Prostate gland (tissue), 2 donors: ENCODE measurements at places on chromosomes 7 and 10. TPM values are rescaled to one million over a fixed set of nuclear protein-coding genes. Genes with fewer than 3 reads are reported as not detected.

- no peak for DNase-seq
Measured at GRCh38 chr7:159145490-159145855, 806 bp upstream of the VIPR2 start.

DNA sequence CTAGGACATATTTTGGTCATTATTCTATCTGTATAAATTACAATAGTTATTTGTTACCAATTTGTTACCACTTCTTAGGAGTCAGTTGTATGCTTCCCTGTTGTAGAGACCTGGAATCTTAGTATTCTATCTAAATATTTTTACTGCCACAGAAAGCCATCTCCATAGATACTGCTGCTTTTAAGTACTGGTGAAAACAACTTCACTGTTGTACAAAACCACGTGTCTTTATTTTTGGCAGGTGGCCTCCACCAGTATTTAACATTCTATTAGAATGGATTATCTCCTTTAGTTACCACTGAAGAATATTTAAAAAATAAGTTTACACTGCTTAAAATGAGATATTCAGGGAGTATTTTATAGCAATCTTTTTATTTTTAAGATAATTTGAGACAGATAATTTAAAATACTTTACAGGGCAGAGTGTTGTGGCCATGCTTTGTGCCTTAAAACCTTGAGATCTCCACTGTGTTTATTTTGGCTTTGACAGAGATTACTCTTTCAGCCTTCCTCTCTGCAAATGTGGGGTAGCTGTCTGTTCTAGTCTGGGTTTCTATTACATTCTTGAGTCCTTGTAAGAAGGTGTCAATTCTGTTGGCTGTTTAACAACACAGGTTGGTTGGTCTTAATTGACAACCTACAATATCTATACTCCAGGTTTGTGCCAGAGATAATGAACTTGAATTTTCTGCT, 185.6 kb downstream of the LRRC4 start:
- no peak for DNase-seq

DNA sequence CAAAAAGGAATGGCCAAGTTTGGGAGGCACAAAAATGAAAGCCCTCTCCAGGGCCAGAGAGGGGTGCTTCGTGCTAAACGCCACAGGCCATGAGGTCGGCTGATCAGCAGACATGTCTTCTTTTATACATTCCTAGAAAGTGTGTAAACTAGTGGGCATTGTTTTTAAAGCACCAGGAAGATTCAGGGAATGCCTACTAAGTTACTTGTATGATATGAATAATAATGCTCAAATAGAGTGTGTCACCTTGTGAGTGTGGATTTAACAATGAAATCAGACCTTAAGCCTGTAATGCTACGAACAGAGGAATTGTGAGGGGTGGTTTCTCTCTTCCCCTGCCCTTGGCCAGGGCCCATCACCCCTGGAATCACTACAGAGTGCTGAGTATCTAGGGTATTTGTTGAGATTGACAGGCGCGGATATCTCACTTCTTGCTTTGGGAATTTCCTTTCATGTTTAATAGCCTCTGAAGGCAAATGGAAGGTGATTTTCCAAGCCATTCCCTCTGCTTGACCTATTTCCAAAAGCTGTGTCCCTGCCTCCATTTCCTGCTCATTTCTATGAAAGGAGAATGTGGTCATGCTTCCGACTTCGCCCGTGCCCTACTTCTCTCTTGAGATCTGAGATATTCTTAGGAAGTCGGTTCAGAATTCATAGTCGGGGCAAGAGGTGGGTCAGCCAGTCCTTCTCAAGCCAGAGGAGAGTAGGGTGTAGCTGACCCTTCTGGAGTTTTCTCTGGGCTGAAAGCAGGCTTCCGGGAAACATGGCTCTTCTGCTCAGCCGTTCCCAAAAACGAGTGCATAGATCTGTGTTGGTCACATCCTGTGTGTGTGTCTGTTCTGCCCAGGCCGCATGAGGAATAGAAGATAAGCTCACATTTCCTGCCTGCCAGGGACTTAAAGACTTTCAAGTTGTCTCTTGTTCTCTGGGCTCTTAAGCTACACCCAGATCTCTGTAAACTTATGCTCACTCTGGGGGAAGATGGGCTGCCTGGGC, 167.8 kb upstream of the ITGB1 start:
- DNase-seq, result peak; percentile 13

- DNase-seq, result no peak
Measured at GRCh38 chr10:7302930-7303557, 107.8 kb downstream of the SFMBT2 start.

GRCh38 chr10:124007773-124008145, 85.6 kb downstream of the CHST15 start:
- DNase-seq, result no peak

Gene NCF1
- 2.0 TPM for total RNA-seq

Gene TEX36
- not detected for total RNA-seq

Gene STEAP1
- total RNA-seq, result 67.3 TPM

Gene ABLIM1
- total RNA-seq, result 138 TPM
